AG08395 (cell line): ENCODE measurements at places on chromosomes 6 and 20.
A peak's percentile ranks its signal among the peaks of the same experiment; 100 is the strongest.

GRCh38 chr20:19784511-19785172 lies 26.6 kb downstream of the RIN2 start:
- peak; percentile 73 for DNase-seq

GRCh38 chr6:130218134-130218533 lies 4.6 kb downstream of the SAMD3 start:
- DNase-seq, result no peak

GRCh38 chr20:20498076-20498861 lies 130.4 kb downstream of the INSM1 start:
- DNase-seq, result no peak

- DNase-seq, result no peak
Measured at GRCh38 chr6:91243436-91243835, 656.6 kb upstream of the MAP3K7 start.

- no peak for DNase-seq
Measured at GRCh38 chr6:126002755-126003679, 16.7 kb downstream of the TRMT11 start.

GRCh38 chr6:111074311-111074710 lies 13.0 kb upstream of the SLC16A10 start:
- no peak for DNase-seq

- no peak for DNase-seq
Measured at GRCh38 chr6:73537677-73538076, 16.8 kb upstream of the EEF1A1 start.

- no peak for DNase-seq
Measured at GRCh38 chr6:57248311-57248895, 26.3 kb upstream of the RAB23 start.
